ENCODE measurements at places on chromosomes 6 and 20.
A peak's percentile ranks its signal among the peaks of the same experiment; 100 is the strongest.

GRCh38 chr20:62668441-62669027 lies 26.2 kb downstream of the SLCO4A1 start:
- DNase-seq: peak; percentile 64

GRCh38 chr6:1029141-1029540 lies 282.8 kb upstream of the FOXQ1 start:
- DNase-seq: no peak

DNA sequence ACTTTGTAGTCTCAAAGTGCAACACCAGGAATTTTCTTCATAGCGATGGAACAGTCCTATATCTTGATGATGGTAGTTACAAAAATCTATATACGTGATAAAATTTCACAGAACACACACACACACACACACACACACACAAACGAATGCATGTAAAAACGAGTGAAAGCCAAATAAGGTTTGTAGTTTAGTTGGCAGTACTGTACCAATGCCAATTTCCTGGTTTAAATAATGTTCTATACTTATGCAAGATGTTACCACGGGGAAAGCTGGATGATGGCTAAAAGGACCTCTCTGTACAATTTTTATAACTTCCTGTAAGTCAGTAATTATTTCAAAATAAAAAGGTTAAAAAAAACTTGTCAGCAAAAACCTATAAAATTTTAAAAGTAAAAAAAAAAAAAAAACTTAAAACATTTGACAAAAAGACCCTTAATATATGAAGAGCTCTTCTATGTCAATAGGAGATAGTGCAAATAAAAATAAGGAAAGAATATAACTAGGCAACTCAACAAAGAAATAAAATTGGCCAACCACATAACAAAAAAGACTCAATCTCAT lies 37.6 kb downstream of the PDSS2 start:
- no peak for DNase-seq

DNA sequence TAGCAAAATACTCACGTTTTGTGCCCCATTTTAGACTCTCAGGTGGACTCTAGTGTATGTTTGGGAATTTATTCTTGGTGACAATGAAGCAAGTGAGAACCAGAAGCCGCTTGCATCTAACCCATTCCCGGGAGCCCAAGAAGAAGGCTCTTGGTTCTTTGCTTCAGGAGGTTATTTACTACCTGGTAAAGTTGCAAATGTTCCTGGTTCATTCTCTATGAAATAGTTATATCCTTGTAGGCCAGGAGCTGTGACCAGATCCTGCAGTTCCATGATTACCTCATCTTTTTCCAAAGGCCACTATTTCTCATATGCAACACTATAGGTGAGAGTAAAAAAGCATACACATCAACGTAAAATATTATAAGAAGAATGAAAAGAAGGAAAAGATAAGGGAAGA lies 60.9 kb upstream of the FABP7 start:
- no peak for DNase-seq

DNA sequence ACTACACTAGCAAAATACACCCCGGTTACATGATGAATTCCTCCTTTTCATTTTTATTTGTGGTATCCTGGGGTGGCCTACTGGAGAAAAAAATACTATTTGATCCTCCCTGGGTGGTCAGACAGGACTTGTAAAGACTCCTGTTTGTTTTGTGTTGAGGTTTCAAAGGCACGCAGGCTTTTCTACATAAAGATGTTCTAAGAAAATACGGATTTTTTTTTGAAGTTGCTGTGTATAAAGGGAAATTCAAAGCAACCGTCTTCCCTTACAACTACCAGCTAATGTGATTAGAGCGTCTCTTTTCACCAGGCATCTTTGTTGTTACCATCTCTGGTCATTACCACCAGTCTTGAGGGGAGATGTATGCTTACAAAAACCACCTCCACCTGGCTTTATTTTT lies 187.1 kb downstream of the SOX4 start:
- no peak for DNase-seq

Data from OCI-M1 (cell line).